ENCODE measurements at places on chromosomes 4 and X.
A peak's percentile ranks its signal among the peaks of the same experiment; 100 is the strongest.

GRCh38 chrX:40736170-40736505, 796 bp upstream of the MED14 start:
- DNase-seq: no peak
- peak overlapping the region; percentile 74 for H3K4me3 ChIP-seq
- no peaks in the 10 kb centered on the region for H3K27me3 ChIP-seq
- peak overlapping the region; percentile 99 for H3K27ac ChIP-seq
- H3K4me1 ChIP-seq: peaks cover 3% of the 10 kb centered on the region

DNA sequence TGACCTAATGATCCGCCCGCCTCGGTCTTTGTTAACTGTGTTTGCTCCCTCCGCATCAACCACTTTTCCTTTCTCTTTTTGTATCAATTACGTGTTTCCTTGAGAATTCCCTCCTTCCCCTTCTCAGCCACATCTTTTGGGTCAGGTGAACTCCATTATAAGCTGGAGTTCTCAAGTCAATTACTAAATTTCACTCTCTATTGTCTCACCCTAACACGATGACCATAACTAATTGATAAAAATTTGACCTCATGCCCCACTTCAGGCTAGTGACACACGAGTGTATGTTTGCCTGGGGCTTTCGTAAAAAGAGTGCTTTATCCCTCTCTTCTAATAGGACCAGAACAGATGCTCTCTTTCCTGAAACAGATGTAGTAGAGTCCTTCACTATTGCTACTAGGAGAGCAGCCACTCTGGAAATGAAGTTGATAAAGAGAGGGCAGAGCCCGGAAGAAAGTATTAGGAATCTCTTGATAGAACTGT, 403.6 kb upstream of the ANXA10 start:
- no peak for DNase-seq
- no peaks in the 10 kb centered on the region for H3K36me3 ChIP-seq
- H3K27ac ChIP-seq: no peak overlapping the region
- no peak overlapping the region for H3K4me3 ChIP-seq
- no peaks in the 10 kb centered on the region for H3K27me3 ChIP-seq

DNA sequence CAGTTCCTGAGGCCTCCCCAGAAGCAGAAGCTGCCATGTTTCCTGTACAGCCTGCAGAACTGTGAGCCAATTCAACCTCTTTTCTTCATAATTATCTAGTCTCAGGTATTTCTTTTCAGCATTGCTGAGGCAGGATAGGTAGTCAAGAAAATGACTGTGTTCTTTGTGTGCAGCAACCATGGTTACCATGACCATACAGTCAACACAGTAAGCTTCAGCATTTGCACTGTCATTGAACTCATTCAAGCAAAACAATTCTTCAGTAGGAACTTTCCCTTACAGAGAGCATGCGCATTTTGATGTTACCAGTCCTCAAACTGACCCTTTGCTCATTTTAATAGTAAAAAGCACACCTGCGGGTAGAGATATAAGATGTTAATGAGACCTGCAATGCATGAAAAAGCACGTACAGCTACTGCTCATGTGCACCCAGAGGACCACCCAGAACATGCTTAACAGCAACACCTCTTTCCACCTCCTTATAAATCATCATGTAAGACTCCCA, 180.8 kb downstream of the PRKX start:
- H3K4me3 ChIP-seq: no peak overlapping the region
- no peaks in the 10 kb centered on the region for H3K27me3 ChIP-seq
- H3K36me3 ChIP-seq: no peaks in the 10 kb centered on the region

GRCh38 chrX:115018944-115019343, 1.5 kb upstream of the IL13RA2 start:
- no peaks in the 10 kb centered on the region for H3K27me3 ChIP-seq
- no peaks in the 10 kb centered on the region for H3K4me1 ChIP-seq
- H3K4me3 ChIP-seq: no peak overlapping the region
- DNase-seq: no peak
- H3K27ac ChIP-seq: no peak overlapping the region

DNA sequence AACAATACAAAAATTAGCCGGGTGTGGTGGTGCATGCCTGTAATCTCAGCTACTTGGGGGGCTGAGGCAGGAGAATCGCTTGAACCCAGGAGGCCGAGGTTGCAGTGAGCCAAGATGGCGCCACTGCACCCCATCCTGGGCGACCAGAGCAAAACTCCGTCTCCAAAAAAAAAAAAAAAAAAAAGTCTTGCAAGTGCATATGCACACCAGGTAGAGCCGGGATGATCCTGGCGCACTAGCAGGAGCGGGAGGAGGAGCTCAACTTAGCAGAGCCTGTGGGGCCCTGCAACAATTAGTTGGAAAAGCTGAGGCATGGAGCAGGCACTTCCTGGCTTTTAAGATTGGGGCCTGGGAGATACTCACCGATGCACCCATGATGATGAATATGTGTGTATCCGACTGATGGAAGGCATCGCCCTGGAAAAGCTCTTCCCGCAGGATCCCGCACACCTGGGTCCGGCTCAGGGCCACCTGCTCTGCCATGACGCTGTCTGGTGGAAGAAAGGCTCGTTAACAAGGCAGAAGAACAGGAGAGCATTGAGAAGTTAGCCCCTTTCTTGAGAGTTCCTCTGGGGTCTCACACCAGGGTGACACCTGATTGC, 872 bp downstream of the G6PD start:
- no peak overlapping the region for H3K27ac ChIP-seq
- no peak for DNase-seq
- H3K36me3 ChIP-seq: no peaks in the 10 kb centered on the region
- H3K27me3 ChIP-seq: no peaks in the 10 kb centered on the region
- H3K4me1 ChIP-seq: peaks cover 38% of the 10 kb centered on the region

- H3K27ac ChIP-seq: no peak overlapping the region
- peaks cover 3% of the 10 kb centered on the region for H3K4me1 ChIP-seq
- H3K36me3 ChIP-seq: no peaks in the 10 kb centered on the region
Measured at GRCh38 chr4:108185252-108185651, 16.5 kb upstream of the LEF1 start.

GRCh38 chrX:96982161-96982560, 98.5 kb downstream of the RPA4 start:
- DNase-seq: no peak
- H3K4me3 ChIP-seq: no peak overlapping the region
- no peaks in the 10 kb centered on the region for H3K27me3 ChIP-seq
- H3K36me3 ChIP-seq: no peaks in the 10 kb centered on the region
- H3K27ac ChIP-seq: no peak overlapping the region

DNA sequence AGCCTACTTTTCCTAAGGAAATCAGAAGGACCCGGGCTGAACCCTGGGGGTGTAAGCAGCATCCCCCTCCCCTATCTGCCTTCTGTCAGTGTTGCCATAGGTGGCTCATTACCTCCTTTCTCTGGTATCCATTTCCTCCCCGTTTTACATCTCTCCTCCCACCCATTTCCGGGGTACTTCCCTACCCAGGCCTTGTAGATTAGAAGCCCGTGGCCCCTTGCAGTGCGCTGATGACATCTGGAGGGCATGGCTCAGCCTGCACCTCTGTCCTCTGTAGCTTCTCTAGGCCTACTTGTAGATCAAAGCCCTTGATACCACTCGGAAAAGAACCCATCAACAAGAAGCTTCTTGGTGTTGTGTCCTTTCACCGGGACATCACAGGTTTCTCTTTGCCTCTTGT, 71.8 kb downstream of the NBDY start:
- H3K4me3 ChIP-seq: no peak overlapping the region
- H3K27ac ChIP-seq: no peak overlapping the region
- no peaks in the 10 kb centered on the region for H3K4me1 ChIP-seq
- no peaks in the 10 kb centered on the region for H3K36me3 ChIP-seq
- H3K27me3 ChIP-seq: no peaks in the 10 kb centered on the region

DNA sequence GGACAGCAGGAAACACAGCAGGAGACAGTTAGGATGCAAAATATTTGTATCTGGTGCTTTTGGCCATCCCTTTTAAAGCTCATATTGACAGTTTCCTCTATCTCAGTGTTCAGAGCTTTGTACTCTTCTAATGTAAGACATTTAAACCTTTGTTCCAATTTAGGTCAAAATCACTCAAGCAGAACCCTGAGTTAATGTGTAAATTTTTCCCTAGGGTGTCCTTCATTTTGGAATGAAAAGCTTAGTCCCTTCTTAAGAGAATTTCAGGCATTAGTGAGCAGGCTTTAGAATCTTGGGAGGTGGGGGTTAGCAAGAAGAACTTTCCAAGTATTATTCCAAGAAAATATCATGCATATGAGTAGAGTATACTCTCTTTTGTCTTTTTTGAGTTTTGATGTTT, 188.7 kb downstream of the GBA3 start:
- no peaks in the 10 kb centered on the region for H3K4me1 ChIP-seq
- H3K27me3 ChIP-seq: no peaks in the 10 kb centered on the region
- no peaks in the 10 kb centered on the region for H3K36me3 ChIP-seq
- H3K27ac ChIP-seq: no peak overlapping the region
- no peak for DNase-seq

DNA sequence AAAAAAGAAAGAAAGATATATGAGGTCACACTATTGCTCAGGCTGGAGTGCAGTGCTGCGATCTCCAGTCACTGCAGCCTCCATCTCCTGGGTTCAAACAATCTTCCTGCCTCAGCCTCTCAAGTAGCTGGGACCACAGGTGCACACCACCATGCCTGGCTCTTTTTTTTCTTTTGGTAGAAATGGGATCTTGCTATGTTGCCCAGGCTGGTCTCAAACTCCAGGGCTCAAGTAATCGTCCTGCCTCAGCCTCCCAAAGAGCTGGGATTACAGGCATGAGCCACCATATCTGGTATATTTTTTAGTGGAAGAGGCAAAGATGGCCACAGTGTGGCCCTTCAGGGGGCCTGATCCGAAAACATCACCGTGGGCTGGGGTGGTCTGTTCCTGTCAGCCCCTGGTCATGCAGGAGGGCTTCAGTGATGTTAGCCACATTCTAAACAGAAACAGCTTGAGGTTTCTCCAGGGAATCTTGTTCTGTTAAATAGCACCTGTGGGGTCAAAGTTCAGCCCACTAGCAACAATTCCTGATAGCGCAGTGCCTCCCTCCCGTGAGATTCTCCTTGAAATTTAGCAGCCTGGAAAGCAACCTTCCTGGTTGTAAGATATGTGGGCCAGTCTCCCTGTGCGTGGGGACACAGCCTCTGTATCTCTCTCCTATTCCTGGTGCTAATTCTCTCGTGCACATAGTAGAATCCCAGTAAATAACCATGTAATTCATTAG, 7.3 kb upstream of the DHRSX start:
- H3K27ac ChIP-seq: no peak overlapping the region
- H3K4me1 ChIP-seq: no peaks in the 10 kb centered on the region
- no peaks in the 10 kb centered on the region for H3K27me3 ChIP-seq
- H3K36me3 ChIP-seq: no peaks in the 10 kb centered on the region

- H3K36me3 ChIP-seq: no peaks in the 10 kb centered on the region
- H3K4me3 ChIP-seq: no peak overlapping the region
- DNase-seq: no peak
- no peak overlapping the region for H3K27ac ChIP-seq
- no peaks in the 10 kb centered on the region for H3K4me1 ChIP-seq
Measured at GRCh38 chr4:107164962-107165475, 128.9 kb upstream of the DKK2 start.

DNA sequence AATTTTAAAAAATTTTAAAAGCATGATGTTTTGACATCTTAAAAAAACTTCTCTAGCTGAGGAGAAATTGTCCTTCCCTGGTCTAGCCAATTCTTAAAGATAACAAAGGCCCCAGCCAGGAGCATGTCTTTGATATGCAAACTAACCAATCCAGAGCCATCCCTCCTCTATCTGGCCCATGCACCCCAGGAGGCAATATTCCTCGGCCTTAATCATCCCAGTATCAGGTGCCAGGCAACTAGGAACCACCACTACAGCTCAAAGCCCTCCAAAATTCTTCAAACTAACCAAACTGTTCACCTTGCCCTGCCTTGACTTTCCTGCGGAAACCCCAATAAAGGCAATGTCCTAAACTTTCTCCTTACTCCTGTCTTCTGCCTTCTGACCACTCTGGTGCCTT, 97.8 kb upstream of the USP9X start:
- H3K4me1 ChIP-seq: no peaks in the 10 kb centered on the region
- H3K4me3 ChIP-seq: no peak overlapping the region
- H3K36me3 ChIP-seq: no peaks in the 10 kb centered on the region
- no peak overlapping the region for H3K27ac ChIP-seq

DNA sequence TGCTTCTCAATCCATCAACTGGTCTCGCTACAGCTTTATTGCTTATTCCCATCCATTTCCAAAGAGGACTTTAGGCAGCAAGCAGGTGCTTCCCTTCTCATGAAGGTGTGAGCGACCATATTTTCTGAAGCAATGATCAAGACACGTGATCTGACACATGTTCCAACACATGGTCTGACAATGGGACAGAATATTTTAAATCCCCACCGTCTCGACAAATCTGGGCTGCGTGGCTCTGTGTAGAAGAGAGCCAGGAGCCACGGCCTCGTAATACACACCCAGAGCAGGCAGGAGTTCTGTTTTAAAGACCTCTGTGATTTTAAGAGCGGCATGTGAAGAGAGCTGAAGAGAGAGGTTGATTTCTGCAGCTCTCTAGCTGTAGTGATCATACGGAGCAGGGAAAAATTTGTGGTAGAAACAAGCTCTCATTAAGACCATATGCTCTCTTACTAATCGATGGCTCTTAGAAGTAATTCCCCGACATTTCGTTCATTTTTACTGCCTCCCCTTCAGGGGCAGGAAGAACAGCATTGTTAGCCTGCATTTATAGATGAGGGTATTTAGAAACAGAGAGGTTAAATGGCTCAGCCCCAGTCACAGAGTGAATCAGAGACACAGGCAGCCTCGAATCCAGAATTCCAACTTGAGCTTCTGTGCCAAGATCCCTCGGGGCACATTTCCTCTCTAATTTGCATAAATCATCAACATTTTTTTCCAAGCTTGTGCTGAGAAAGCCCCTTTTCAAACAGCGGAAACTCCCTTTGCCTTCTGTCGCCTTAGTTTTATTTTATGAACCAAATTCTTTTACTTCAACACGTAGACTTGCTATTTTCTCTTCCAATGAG, 91.0 kb upstream of the BCOR start:
- H3K36me3 ChIP-seq: no peaks in the 10 kb centered on the region
- no peaks in the 10 kb centered on the region for H3K4me1 ChIP-seq
- H3K27me3 ChIP-seq: no peaks in the 10 kb centered on the region
- H3K27ac ChIP-seq: no peak overlapping the region
- DNase-seq: peak; percentile 31

- no peak for DNase-seq
- no peak overlapping the region for H3K27ac ChIP-seq
- no peaks in the 10 kb centered on the region for H3K36me3 ChIP-seq
- H3K27me3 ChIP-seq: no peaks in the 10 kb centered on the region
- no peak overlapping the region for H3K4me3 ChIP-seq
- peaks cover 37% of the 10 kb centered on the region for H3K4me1 ChIP-seq
Measured at GRCh38 chr4:1205586-1206298, 33.4 kb upstream of the SPON2 start.

- H3K27ac ChIP-seq: no peak overlapping the region
- no peaks in the 10 kb centered on the region for H3K27me3 ChIP-seq
- H3K36me3 ChIP-seq: no peaks in the 10 kb centered on the region
- no peak for DNase-seq
Measured at GRCh38 chrX:140038842-140039241, 73.5 kb upstream of the CXorf66 start.

- H3K4me1 ChIP-seq: peaks cover 9% of the 10 kb centered on the region
- no peak overlapping the region for H3K4me3 ChIP-seq
- H3K27me3 ChIP-seq: no peaks in the 10 kb centered on the region
- DNase-seq: no peak
- H3K36me3 ChIP-seq: no peaks in the 10 kb centered on the region
Measured at GRCh38 chr4:133799717-133800315, 401.8 kb downstream of the PABPC4L start.

GRCh38 chrX:107565015-107565414, 63.3 kb upstream of the PRPS1 start:
- peak overlapping the region; percentile 61 for H3K27ac ChIP-seq
- peaks cover 45% of the 10 kb centered on the region for H3K4me1 ChIP-seq
- no peak overlapping the region for H3K4me3 ChIP-seq
- H3K27me3 ChIP-seq: no peaks in the 10 kb centered on the region
- no peaks in the 10 kb centered on the region for H3K36me3 ChIP-seq

GRCh38 chr4:141957416-141957815, 321.0 kb downstream of the IL15 start:
- DNase-seq: no peak
- H3K4me3 ChIP-seq: no peak overlapping the region
- no peak overlapping the region for H3K27ac ChIP-seq
- H3K4me1 ChIP-seq: no peaks in the 10 kb centered on the region
- no peaks in the 10 kb centered on the region for H3K36me3 ChIP-seq

Measured in astrocyte (in vitro differentiated cells and primary cell).